Stimulated activated CD8-positive, alpha-beta memory T cell treated with anti-CD3 and anti-CD28 coated beads, Interleukin-2, amount 100 ng/mL, for 1 hour (primary cell): ENCODE measurements at places on chromosomes 2 and 18.

DNA sequence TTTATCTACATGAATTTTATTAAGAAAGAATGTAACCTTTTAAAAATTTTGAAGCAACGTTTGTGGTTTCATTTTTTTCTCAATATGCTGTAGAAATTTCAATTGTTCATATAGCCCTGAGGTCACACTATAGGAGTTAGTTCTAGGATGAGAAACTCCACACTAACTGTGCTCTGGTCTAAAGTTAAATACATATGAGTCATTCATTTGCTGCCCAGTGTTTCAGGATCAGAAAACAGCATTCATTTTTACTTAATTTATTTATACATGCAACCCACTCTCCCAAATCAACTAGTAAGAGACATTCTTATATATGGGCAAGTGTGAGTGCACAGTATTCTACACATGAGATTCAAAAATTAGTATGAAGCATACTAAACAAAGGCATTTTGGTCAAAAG lies 137.9 kb downstream of the DOCK10 start:
- DNase-seq, result no peak

- DNase-seq, result peak; percentile 12
Measured at GRCh38 chr2:109545828-109546713, 67.7 kb downstream of the SEPTIN10 start.

- no peak for DNase-seq
Measured at GRCh38 chr2:99139003-99139402, 2.5 kb upstream of the C2orf15 start.

- no peak for DNase-seq
Measured at GRCh38 chr2:225841314-225841713, 441.8 kb downstream of the NYAP2 start.

DNA sequence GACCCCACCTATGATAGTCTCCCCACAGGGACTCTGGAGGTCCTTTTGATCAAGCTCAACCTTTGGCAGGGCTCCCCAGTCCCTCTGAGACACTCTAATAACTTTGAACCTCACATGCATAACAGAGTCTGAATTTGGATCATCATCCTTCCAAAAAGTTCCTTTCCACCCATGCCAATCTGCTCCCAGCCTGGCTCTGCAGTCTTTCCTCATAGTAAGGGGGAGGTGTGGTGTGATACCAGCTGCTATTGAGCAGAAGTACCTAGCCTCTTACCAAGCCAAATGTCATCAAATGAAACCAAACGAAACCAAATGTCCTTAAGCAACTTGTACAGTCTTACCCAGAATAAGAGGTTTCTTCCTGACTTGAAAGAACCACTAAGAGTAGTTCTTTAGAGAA lies 36.5 kb downstream of the DTNA start:
- DNase-seq, result no peak

- DNase-seq, result no peak
Measured at GRCh38 chr2:165149439-165149838, 54.4 kb downstream of the SCN3A start.

- no peak for DNase-seq
Measured at GRCh38 chr2:80889009-80889408, 584.5 kb upstream of the LRRTM1 start.

GRCh38 chr2:231069379-231070054 lies 12.8 kb downstream of the PSMD1 start:
- DNase-seq, result no peak

GRCh38 chr2:211159972-211160371 lies 603.6 kb downstream of the CPS1 start:
- DNase-seq, result no peak

DNA sequence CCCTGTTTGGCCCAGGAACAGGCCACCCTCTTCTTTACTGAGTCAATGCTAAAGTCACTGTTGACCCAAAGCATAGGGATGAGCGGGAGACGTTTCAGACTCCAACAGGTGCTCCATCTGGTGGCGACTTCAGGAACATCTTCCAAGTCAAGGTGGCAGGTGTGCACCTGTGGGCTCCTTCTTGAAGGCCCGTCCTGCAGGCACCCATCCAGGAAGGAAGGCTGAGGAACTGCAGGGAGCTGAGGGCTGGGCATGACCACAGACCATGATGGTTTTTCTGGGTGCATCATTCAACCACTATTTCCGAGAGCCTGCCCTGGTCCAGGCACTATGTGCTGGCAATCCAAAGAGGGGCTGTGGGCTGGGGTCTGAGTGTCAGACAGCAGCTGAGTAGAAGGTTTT lies 142.8 kb downstream of the NDUFA10 start:
- peak; percentile 11 for DNase-seq

- DNase-seq, result no peak
Measured at GRCh38 chr2:58427572-58428095, 186.5 kb upstream of the FANCL start.
